ENCODE measurements at places on chromosomes 5 and 9.
A peak's percentile ranks its signal among the peaks of the same experiment; 100 is the strongest.

GRCh38 chr5:43065387-43065947 is 25.3 kb upstream of the ANXA2R start:
- no peak for DNase-seq

- DNase-seq = no peak
Measured at GRCh38 chr5:17367256-17367840, 130.7 kb upstream of the TAF11L2 start.

DNA sequence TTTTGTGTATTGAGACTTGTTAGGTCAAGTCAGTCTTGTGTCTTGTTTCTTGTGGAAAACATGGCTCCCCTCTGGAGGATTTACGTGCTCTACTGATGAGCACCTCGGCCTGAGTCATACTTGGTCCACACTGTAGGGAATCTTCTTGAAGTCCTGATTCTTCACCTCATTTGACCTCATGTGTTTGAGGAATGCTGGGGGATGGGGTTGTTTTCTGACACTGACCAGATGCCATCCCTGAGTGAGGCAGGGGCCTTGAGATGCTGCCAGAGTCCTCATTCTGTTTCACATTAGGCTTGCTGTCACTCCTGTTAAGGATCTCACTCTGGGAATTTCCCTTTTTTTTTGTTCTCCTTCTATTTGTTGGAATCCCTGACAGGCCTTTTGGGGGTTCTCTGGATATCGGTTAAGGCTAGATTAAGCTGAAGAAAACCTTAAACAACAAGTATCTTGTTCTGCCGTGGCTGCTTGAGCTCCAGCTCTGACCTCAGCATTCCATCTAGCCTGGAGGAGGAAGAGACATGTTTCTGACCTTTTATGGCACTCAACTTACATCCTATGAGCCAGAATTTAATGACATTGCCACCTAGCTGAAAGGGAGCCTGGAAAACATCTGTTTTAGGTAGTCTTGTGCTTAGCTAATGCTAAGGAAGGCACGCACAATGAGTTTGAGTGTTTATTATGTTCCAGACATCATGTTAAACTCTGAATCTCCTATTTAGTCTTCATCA is 20.6 kb downstream of the TCOF1 start:
- DNase-seq = no peak

DNA sequence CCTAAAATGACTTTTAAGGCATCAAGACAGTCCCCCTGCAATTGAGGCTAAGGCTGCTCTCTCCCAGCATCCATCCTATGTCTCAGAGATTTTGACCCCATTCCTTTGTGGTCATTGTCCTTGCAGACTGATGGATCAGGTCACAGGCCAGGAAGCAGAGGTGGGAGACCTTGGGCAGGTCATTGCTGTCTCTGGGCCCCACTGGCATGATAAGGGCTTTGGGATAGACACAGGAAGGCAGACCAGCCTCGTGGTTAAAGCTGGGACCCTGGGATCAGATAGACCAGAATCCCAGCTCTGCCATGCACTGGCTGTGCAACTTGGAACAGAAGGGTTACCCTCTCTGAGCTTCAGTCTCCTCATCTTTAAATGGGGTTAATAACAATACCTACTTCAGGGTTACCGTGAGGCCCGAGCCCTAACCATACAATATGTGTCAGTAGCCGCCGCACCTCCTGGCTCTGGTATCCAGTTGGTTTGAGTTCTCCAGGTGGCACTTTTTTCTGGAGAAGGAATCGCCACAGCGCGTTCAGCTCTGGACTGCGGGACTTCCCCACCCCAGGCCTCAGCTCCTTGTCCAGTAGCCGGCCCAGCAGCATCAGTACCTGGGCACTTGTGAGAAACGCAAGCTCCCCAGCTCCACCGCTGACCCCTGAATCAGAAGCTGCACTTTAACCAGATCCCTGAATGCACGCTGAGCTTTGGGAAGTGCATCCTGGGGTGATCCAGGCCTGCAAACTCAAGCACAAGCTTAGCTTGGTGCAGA is 21.4 kb downstream of the LAMC3 start:
- DNase-seq = no peak

GRCh38 chr9:136105398-136106135 is 10.5 kb upstream of the NACC2 start:
- DNase-seq = no peak

DNA sequence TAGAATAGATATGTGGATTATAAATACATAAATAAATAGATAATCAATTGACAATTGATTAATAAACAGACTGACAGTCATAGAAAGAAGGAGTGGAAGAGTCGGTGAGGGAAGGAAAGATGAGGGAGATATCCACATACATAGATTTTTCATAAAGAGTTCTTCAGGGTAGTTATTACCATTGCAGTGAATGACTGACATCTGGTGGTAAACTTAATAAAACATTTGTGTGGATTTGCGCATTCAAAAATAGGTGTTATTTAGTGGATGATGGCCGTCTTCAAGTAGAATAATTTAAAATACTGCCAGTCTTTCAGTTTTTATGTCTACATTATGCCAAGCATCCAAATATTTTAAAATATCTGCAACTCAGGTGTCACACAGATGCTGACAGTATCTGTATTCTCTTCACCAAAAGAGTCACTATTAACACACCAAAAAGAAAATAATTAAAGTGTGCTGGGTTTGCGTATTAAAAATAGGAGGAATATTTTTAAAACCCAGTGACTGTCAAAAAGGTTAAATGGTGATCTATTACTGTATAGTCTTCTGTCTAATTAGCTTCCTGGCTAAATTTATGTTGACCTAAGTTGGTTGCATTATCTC is 78.8 kb downstream of the GIN1 start:
- DNase-seq = no peak

DNA sequence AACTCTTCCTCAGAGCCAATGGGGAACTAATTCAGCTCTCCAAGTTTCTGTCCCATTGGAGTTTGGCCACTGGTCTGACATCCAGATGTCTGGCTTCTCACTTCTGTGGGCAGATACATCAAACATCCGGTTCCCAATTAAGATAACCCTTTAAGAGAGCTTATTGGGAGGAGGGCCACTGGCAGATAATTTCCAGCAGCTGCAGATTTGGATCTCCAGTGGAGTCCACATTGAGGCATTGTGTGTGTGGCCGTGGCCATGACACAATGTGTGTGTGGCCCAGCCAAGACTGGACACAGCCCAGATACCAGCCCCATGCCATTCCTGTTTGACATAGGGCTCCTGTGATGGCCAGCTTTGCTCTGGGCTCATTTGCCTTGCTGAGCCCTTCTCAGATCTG is 110.5 kb upstream of the MAP1B start:
- no peak for DNase-seq

GRCh38 chr5:58635416-58635815 is 52.5 kb downstream of the RAB3C start:
- no peak for DNase-seq

DNA sequence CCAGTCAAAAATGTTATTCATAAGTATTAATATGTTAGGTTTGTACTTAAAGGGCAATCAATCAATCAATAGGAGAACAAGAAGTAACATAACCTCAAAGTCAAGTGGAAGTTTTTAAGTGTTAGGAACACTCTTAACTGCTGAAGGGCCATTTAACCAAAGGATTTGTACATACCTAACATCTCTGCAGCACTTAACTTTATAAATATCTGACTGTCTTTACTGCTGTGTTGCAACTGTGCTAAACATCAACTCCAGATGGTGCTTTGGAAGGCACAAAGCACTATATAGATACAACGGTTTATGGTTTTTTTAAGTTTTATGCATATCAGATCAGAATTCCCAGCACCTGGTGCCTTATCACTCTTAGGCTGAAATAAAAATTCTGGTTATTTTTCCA is 604.9 kb upstream of the PTGER4 start:
- no peak for DNase-seq

DNA sequence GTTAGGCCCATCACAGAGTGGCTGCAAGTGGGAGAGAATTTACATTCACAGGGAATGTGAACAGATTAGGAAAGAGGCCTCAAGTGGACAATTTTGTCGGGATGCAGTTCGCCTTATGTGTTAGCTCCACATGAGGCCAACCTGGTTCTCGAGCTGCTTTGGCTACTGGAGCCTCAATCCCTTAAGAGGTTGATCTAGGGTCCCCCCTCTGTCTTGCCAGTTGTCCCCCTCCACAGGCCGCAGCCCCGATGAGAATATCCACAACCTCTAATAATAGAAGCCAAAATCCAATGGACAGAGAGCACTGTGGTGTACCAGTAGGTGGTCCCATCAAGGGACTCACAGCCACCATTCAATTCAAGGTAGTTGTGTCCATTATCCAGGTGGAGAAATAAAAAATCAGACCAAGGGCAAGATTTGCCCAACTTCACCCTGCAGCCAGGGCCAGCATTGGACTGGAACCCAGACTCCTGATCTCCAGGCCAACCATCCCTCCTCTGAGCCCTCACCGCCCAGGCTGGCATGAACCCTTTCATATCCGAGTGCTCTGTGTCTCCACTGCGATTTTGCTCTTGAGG is 1.7 kb upstream of the COL15A1 start:
- DNase-seq = no peak

- DNase-seq = peak; percentile 46
Measured at GRCh38 chr5:53560506-53561191, at the start of gene NDUFS4. Gene NDUFS4, plus strand, starts transcription at chr5:53560639. Its CDS starts 24 bp downstream, at chr5:53560663.

DNA sequence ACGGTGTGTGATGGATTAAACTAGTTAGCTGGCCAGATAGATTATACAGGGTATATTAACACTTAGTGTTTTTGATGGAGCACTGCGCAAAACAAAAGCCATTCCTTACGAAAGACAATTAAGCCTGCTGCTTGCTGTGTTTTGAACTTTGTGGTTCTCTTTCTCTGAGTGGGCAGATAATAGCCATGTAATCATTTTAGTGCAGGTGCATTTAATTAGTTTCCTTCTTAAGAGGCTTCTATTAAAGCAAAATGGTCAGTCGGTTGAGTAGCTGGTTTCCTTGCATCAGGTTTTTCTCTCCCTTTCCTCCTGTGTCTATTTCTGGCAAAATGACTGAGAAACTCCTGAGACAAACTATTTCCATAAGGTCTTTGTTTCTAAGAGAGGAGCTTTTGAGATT is 512.5 kb downstream of the DMAC1 start:
- no peak for DNase-seq

GRCh38 chr9:92592946-92593861 is 57.4 kb upstream of the ECM2 start:
- DNase-seq = no peak

GRCh38 chr5:16600946-16601345 is 15.9 kb downstream of the RETREG1 start:
- no peak for DNase-seq

DNA sequence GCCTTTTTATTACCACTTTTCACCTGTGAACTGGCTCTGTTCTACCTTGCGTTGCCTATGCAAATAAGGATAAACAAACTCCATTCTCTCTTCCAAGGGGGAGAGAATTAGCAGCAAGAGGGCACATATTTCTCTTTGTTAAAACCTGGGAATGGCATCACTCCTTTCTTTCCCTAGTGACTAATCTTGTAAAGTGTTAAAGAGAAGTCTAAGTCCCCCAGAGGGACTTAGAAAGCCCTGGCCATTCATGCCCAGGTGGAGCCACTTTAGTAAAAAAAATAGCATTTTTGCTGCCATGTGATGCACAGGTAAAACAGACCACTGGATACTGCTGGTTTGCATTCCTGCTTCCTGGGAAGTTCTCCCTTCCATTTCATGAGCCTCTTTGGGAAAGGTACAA is 148.4 kb downstream of the MAN2A1 start:
- no peak for DNase-seq

- no peak for DNase-seq
Measured at GRCh38 chr5:174231956-174232487, 186.5 kb downstream of the NSG2 start.

- DNase-seq = no peak
Measured at GRCh38 chr5:141969783-141970771, 1.2 kb downstream of the RNF14 start.

DNA sequence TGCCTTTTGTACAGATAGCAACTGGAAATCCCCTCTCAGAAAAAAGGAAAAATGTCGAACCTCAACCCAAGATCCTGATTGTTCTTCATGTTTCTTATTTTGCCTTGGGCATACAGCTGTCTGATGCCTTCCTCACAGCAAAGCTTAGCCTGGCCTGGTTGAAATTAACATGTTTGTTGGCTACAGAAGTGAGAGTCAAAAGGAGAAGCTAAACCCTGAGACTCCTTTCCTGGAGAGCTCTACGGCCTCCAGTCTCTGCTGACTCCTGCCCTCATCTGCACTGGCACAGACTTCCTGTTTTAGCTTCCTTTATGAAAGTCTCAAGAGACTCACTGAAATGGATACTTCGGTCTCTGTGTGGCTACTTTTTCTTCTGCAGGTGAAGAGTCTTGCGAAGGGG is 186.7 kb downstream of the PARP8 start:
- no peak for DNase-seq

- DNase-seq = no peak
Measured at GRCh38 chr9:134259708-134260107, 66.5 kb upstream of the RXRA start.

GRCh38 chr5:135207866-135208265 is 173.8 kb upstream of the PITX1 start:
- DNase-seq = no peak

GRCh38 chr5:89071101-89071940 is 188.3 kb upstream of the MEF2C start:
- no peak for DNase-seq

- no peak for DNase-seq
Measured at GRCh38 chr9:18761742-18762300, 271.2 kb downstream of the SAXO1 start.

DNA sequence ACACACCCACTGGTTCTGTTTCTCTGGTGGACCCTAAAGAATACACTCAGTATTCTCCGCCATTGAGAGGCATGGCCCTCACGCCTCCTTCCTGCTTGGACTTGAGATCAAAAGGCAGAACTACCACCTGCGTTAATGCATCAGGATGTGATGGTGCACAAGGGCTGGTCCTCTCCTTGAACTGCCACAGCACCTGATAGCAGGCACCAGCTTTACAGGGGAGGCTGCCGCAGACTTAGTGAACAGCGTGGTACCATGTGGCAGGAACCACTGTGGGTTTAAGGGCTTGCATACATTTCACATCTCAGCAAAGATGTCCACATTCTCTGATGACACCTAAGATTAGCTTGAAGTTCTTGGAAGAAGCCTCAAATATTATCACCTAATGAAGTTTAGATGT is 208.7 kb downstream of the GADD45G start:
- DNase-seq = no peak

GRCh38 chr9:134569626-134570025 is 72.0 kb upstream of the COL5A1 start:
- DNase-seq = no peak

- no peak for DNase-seq
Measured at GRCh38 chr5:83583859-83584258, 112.3 kb downstream of the VCAN start.

DNA sequence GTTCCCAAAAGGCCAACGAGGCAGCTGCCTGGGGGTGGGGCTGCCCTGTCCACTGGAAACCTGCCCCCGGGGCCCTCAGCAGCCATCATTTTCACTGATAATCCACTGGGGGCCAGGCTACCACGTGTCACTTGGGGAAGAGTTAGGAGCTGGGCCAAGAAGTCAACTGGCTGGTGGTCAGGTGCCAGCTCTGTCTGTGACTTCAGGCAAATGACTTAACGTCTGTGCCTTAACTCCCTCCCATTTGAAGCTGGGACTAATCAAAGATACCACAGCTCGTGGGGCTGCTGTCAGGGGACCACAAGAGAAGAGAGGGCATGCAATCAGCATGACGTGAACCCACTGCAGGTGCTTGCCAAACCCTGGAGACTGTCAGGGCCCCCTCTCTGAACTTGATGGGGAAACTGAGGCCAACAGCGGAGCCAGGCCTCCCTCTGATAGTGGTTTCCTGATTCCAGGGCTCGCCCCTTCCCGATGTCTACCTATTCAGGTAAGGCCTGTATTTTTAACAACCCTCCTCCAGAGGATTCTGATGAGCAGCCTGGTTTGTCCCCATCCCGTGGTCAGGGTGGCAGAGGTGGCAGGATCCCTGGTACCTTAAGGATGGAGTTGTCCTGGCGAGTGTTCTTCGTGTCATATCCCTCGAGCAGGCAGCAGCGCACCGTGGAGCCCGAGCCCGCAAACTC is 12.3 kb upstream of the DPM2 start:
- DNase-seq = no peak
